Breast epithelium (tissue), 4 donors: ENCODE measurements at places on chromosomes 12 and 14.

GRCh38 chr12:5485454-5485853, 53.5 kb downstream of the NTF3 start:
- DNase-seq, result no peak

DNA sequence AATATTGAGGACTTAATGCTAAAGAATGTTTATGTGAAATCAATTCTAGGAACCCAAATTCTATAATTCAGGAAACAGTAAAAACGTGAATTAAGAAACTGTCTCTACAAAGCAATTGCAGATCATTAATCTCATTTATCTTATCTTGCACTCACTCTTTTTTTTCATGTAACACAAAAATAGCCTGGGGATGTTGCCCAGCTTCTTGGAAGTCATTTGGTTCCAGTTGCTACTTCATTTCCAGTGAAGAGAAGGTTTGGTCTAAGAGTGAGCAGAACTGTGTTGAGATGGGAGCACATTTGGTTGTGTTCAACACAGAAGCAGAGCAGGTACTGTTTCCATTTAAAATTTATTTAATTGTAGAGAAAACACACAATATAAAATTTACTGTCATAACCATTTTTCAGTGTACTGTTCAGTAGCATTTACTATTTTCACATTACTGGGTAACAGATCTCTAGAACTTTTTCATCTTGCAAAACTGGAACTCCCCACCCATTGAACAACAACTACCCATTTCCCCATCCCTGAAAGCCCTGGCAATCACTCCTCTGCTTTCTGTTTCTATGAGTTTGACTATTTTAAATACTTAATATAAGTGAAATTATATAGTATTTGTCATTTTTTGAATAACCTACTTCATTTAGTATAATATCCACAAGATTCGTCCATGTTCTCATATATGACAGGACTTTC, 9.7 kb downstream of the CLEC6A start:
- no peak for DNase-seq

- no peak for DNase-seq
Observed at GRCh38 chr14:32128703-32129102, 51.6 kb downstream of the ARHGAP5 start.

GRCh38 chr12:78004249-78005093, 173.8 kb downstream of the NAV3 start:
- no peak for DNase-seq

GRCh38 chr12:64459394-64459891, 7.5 kb downstream of the TBK1 start:
- DNase-seq, result no peak

GRCh38 chr12:4679711-4680110, 30.8 kb downstream of the NDUFA9 start:
- DNase-seq, result no peak

DNA sequence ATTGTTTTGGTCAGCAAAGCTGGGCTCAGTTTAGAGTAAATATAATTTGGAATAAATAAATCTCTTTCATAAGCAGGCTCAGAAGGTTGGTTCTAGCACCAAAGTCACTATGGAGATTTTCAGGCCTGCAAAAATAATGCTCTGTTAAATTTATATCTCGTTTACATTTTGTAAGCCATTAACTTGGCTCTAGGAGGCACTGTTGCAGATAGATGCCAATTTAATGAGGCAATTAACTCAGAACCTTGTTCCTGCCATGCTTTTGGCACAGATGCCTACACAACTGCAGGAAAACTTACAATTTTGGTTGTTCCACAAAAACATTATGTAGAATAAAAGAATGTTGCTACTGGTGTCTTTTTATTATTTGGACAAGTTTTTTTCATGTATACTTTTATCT, 428.1 kb downstream of the FLRT2 start:
- no peak for DNase-seq

GRCh38 chr12:103905730-103906349, 24.4 kb upstream of the HSP90B1 start:
- DNase-seq, result no peak

DNA sequence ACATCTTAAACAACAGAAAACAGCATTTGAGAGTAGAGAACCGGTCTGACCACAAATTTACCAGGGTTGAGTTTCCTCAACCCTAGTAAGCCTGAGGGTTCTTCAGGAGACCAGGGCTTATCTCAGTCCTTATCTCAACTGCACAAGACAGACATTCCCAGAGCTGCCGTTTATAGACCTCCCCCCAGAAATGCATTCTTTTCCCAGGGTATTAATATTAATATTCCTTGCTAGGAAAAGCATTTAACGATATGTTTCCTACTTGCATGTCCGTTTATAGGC, 12.3 kb downstream of the TMEM117 start:
- DNase-seq, result no peak

- no peak for DNase-seq
Observed at GRCh38 chr14:68157971-68158371, 338.4 kb downstream of the RAD51B start.

DNA sequence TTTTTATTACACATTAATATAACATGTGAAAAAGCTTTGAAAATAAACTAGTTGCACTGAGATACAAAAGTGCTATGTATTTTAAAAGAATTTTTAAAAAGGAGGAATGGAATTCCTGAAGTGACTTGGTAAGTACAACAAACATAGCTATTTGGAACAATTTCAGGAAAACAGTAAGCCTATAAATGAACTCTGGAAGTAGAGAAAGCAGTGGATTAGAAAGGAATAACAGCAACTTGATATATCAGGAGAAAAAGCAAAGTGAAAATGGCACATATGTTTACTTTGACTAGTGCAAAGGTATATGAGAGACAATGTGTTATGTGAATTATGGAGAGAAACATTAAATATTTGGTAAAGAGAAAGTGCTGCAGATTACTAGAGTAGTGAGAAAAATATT, 811.7 kb downstream of the C12orf50 start:
- no peak for DNase-seq

GRCh38 chr12:70576341-70577282, 60.6 kb downstream of the PTPRB start:
- no peak for DNase-seq

DNA sequence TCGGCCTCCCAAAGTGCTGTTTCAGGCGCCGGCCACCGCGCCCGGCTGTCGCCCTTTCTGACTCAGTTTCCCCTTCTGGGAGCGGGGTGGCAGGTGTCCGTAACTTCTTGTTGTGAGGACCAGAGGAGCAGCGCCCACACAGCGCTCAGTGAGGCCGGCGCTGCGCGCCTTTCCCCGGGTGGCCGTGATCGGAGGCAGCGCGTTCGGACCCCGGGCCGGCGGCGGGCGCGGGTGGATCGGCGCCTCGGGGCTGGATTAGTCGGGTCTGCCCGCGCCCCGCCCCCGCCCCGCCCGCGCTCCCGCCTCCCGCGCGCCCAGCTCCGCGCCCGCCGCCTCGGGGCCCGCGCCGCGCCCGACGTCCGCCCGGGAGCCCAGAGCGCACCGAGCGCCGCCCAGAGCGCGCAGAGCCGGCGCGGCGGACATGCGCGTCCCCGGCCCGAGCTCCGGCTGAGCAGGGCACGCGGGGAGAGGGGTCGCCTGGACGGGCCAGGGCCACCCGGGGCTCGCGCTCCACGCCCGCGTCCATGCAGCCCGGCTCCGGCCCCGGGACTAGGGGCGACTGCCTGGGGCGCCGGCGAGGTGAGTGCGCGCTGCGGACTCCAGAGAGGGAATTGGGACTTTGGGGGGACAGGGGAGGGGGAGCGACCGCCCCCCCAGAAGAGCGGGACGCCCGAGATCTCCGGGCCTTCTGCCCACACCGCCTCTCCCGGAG, 50.6 kb downstream of the LRCOL1 start:
- no peak for DNase-seq

DNA sequence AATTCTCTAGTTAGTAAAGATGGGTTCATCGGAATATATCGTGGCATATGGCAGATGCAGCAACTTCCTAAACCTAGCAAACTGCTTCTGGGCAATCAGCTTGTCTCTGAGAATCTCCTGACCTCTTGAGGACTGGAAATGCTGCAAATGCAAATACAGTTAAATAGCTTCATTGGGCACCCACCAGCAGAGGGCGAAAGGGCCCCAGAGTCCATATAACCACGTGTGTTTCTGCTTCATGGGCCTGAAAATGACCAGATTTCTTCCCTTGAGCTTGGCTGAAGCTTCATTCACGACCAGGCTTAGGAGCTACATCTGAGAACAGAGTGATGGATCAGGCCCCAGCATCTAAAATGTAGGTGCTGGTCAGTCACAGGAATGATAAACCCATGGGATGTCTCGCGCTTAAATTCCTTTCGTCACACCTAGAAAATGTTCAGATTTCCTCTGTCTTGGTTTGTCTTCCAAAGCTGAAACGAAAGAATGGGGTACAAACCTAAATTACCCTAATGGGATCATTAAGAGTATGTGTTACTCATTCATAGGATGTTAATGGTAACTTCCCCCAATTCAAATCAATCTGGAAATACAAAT, 1482.5 kb upstream of the TMEM132C start:
- no peak for DNase-seq

DNA sequence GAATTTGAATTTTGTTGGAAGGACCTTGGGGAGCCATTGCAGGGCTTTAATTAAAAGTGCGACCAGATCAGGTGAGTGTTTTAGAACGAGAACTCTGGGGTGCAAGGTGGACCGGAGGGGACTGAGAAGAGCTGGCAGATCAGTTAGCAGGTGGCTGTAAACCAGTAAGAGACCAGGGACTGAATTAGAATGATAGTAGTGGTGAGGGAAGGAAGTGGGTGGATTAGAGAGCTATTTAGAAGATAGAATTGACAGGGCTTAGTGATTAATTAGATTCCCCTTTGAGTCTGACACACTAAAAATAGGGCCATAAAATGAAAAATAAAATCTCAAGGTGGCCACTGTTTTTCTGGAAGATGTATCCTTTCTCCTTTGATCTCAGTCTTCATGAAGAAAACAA, 44.8 kb downstream of the PLXNC1 start:
- no peak for DNase-seq

GRCh38 chr14:51006324-51006723, 62.0 kb upstream of the PYGL start:
- DNase-seq, result no peak

GRCh38 chr12:4036671-4037271, 163.6 kb upstream of the PARP11 start:
- no peak for DNase-seq

DNA sequence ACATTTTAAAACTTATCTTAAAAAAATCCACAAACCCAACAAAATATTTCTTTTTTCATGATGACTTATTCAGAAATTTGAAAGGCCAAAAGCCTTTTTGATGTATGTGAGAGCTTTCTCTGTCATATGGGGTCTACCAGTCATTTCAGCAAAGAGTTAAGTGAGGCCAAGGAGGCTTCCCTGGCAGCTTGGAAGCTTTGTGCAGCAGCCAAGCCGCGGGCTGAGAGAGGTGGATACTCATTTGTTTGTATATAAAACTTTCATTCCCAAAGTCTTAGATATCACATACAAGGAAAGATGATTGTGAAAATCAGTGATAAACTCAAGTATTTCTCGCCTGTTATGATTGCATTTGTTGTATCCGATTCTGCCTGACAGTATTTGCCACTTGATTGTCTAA, 48.5 kb upstream of the RNU6-8 start:
- no peak for DNase-seq

GRCh38 chr12:59973515-59973914, 377.7 kb downstream of the SLC16A7 start:
- no peak for DNase-seq

- no peak for DNase-seq
Observed at GRCh38 chr12:107226126-107226525, 132.8 kb upstream of the CRY1 start.

GRCh38 chr14:44271637-44272036, 235.4 kb downstream of the FSCB start:
- no peak for DNase-seq

- DNase-seq, result no peak
Observed at GRCh38 chr12:105744371-105745058, 394.2 kb downstream of the NUAK1 start.

GRCh38 chr14:59316151-59316830, 127.8 kb downstream of the DAAM1 start:
- DNase-seq, result no peak

DNA sequence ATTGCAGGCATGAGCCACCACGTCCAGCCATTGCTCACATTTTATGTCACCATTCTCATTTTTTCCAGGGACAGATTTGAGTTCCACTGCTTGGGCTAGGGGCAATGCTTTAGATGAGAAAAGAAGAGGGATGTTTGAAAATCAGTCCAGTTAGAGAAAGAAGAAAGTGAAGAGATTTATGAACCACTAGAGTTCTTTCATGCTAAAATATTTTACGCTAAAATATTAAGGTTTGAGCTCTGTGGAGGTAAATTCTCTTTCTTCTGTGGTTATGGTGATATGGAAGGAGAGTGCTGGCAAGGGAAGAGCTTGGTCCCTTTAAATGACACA, 21.5 kb downstream of the CFL2 start:
- DNase-seq, result no peak

GRCh38 chr12:119659289-119659897, 8.5 kb upstream of the PRKAB1 start:
- no peak for DNase-seq

GRCh38 chr12:104959335-104959841, 1.3 kb upstream of the SLC41A2 start:
- DNase-seq, result no peak

GRCh38 chr12:4910502-4911315, 1.0 kb downstream of the KCNA1 start:
- DNase-seq, result no peak

DNA sequence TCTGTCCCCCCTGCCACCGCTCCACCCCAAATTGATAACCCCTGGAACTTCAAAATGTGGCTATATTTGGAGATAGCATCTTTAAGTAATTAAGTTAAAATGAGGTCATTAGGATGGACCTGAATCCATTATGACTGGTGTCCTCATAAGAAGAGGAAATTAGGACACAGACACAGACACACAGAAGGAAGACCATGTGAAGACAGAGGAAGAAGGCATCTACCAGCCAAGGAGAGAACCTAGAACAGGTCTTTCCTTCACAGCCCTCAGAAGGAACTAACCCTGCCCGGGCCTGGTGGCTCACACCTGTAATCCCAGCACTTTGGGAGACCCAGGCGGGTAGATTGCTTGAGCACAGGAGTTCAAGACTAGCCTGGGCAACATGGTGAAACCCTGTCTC, 3.6 kb upstream of the HRK start:
- DNase-seq, result no peak

- no peak for DNase-seq
Observed at GRCh38 chr12:93536766-93537488, 35.5 kb upstream of the SOCS2 start.

DNA sequence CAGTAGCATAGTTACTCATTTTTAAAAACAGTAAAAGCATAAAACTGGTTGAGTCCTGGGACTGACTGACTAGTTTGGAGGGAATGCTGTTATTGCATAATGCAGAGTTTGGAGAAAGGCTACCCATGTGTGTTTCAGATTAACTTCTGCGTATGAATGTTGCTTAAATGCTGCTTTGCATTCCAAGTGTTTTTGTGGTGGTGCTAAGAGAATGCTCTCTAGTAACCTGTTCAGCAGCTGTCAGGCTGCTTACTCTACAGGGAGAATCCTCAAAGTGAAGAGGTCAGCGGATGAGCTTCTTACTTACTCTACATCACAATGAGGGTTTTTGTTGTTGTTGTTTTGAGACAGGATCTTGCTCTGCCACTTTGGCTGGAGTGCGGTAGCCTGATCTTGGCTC, 4.3 kb downstream of the DLST start:
- no peak for DNase-seq

- DNase-seq, result no peak
Observed at GRCh38 chr14:100060760-100061159, 4.5 kb upstream of the EVL start.
